ENCODE measurements at places on chromosomes 1 and 21. TPM values are rescaled to one million over a fixed set of nuclear protein-coding genes. Genes with fewer than 3 reads are reported as not detected.

GRCh38 chr1:115282807-115283208, 55.2 kb downstream of the NGF start:
- DNase-seq, result peak; percentile 71

DNA sequence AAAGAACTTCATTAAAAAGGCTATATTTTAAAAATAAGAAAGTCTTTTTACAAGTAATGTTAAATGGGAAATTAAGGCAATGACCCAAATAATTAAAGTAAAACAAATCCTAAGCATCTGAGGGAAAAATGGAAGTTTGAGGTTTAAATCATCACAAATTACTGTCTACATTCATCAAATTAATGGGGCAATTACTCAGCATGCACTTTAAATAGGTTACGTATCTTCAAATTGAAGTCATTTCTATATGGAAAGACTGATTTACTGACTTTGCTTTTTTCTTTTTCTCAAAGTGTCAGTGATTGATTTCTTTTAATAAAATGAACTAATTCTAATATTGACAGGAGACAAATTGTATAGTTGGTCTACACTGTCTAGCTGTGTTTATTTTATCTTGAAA, 1452.3 kb downstream of the NCAM2 start:
- no peak for DNase-seq

DNA sequence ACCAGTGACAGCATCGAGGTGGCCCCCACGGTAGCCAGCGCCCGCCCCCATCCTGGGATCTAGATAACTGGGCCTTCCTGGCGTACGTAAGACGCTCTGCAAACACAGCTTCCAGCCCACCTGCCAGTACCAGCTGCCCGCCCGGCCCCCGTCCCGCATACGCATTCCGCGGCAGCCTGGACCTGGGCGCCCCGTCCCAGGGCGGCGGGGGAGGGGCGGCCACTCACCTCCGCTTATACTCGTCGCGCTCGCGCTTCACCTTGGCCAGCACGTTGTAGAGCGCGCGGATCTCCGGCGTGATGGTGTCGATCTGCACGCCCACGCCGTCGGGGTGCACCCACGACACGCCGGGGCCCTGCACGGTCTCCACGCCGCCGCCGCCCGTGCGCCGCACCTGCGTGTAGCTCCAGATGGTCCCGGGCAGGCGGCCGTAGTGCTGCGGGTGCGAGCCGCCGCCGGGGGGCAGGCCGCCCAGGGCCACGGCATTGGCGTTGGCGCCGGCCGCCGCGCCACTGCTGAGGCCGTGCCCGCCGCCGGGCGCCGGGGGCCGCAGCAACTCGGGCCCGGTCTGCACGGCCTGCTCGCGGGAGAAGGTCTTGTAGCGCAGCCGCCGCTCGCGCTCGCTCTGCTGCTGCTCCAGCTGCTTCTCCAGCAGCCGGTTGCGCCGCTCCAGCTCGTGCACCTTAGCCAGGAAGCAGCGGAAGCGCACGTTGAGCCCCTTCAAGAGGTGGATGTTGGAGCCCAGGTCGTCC, 859 bp downstream of the IFFO2 start:
- DNase-seq, result peak; percentile 80

GRCh38 chr1:204960306-204961125, 82.5 kb upstream of the CNTN2 start:
- no peak for DNase-seq

- no peak for DNase-seq
Observed at GRCh38 chr1:47953661-47954060, 43.5 kb downstream of the TRABD2B start.

DNA sequence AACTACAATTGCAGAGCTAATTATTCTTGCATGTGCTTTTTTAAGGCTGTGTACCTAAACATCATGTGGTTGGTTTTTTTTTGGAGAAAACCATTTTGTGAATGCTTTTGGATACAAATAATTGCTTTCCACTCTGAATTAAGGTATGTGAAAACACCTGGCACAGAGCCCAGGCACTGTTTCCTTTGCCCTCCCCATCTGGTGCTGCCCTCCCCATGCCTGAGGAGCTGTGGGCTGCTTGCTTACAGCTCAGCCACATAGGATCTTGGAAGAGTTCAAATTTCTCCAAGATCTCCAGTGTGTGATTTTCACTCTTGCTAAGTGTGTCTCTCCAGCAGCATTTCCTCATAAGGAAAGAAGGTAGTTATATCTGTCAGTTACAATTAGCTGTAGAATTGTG, 27.8 kb downstream of the DNM3 start:
- no peak for DNase-seq

DNA sequence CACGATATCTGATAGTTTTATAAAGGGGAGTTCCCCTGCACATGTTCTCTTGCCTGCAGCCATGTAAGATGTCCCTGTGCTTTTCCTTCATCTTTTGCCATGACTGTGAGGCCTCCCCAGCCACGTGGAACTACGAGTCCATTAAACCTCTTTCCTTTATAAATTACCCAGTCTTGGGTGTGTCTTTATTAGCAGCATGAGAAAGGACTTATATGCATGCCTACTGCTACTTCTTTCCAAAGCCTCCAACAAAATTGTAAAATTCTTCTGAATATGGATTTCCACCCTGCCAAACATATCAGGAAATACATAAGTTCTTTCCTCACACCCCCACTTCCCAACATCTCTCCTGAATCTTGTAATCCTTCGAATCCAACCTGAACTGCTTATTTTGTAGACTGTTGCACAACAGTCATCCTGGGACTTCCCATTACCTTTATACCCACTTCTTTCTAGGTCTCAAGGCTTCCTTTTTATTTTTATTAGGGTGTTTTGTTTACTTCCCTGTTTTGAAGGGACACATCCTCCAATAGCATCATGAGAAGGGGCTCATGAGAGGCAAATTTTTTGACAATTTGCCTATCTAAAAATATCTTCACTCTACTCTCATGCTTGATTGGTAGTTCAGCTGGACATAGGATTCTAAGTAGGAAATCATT, 67.5 kb upstream of the MUTYH start:
- DNase-seq, result no peak

- DNase-seq, result no peak
Observed at GRCh38 chr1:115060501-115060900, 28.8 kb downstream of the TSPAN2 start.

EXTL1 gene
- not detected for total RNA-seq

DNA sequence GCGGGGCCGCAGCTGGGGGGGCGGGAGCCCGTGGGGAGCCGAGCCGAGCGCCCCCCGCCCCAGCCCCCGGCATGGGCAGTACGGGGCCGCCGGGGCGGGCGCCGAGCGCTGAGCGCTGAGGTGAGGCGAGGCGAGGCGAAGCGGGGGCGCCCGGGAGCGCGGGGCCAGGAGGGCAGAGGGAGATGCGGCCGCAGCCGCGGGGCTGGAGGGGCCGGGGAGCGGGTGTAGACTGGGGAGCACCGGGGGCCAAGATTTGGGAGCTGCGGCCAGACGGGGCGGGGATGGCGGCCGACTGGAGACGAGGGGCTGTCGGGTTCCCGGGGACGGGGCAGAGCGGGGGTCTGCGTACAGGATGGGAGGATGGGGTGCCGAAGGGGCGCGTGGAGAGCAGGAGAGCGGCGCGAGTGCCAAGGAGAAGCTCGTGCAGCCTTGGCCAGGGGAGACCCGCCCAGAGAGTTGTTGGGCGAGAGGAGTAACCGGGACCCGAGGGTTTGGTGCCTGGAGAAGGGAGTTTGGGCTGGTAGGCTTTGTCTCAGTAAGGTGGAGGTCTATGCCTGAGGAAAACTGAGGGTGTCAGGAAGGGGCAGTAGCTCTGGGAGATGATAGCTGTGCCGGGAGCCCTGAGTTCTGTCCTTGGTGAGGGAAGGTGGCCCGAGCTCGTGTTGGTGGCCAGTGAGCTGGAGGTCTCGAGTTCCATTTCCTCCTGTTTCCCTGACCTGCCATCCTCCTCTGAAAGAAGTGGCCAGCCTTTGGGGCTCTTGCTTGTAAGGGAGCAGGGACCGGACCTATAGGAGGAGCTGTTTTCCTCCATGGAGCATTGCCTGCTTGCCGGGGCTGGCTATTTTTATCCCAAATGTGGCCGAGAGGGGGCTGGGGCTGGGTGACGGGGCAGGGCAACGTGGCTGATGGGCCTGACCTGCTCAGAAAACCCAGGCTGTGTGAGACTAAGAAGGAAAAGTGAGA, 539 bp downstream of the ATP8B2 start:
- no peak for DNase-seq

GRCh38 chr1:58047265-58047858, 499.2 kb downstream of the OMA1 start:
- DNase-seq, result peak; percentile 31

ANGPTL3 gene
- total RNA-seq, result not detected

SGIP1 gene
- 7.3 TPM for total RNA-seq

DNA sequence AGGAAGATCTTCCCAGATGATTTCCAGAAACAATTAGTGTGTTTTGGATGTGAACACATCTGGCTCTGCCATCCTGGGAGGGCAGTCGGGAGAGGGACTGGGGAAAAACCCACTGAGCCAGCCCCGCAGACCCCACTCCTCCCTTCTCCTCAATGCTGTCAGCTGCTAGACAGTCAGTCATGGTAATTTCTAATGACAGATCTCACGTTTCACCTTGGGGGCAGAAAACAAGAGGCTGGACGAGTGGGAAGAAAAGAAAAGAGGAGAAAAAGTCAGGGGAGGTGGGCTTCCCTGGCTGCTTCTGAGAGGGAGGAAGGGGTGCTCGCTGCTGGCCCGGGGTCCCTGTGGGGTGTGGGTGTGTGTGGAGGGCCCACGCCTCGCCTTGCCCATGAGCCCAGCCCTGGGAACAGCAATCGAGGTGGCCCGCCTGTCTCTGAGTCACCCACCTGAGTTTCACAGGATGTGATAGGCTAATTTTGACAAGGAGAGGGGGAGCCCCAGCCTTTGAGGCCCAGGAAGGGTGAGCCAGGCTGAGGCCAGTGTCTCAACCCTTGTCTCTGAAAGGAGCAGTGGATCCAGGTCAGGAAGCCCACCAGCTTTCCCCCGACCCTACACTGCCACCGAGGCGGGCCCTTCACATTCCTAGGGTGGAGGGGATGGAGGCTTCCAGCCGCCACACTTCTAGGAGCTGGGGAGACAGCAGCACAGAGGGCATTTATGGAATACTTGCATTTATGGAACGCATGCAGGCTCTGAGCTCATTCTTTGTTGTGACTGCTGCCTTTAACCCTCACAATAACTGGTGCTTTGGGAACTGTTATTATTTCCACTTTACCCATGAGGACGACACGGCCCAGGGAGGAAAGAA, 49.1 kb upstream of the IFNLR1 start:
- no peak for DNase-seq

GRCh38 chr1:202888221-202888530, 773 bp downstream of the RABIF start:
- DNase-seq, result no peak

CD244 gene
- total RNA-seq, result 0.96 TPM

DMRTA2 gene
- total RNA-seq, result not detected

WNT4 gene
- 4.5 TPM for total RNA-seq

- no peak for DNase-seq
Observed at GRCh38 chr21:39927304-39927886, 60.2 kb downstream of the PCP4 start.

SPRR3 gene
- not detected for total RNA-seq

GART gene
- total RNA-seq, result 57.2 TPM

GRCh38 chr1:81920245-81920740, 119.6 kb downstream of the ADGRL2 start:
- no peak for DNase-seq

MX1 gene
- 78.5 TPM for total RNA-seq

PHACTR4 gene
- total RNA-seq, result 62.3 TPM

STIL gene
- 9.6 TPM for total RNA-seq

HMCN1 gene
- 2.0 TPM for total RNA-seq

TCEA3 gene
- 125 TPM for total RNA-seq

DNA sequence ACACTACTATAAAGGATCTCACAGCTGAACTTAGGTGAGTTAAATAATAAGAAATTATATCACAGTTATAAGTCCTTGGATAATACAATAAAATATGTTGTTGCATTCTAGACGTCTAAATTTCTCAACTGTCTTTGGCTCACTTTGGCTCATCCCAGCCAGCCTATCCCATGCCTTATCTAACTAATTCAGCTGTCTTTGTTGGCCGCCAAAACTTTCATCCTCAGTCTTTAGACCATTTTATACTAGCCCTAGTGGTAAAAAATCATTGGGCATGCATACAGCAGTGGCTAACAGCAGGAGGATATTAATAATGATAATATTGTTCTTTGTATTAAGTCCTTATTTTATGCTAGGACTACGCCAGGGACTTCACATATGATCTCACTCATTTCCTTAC, 59.3 kb downstream of the CCDC18 start:
- DNase-seq, result no peak

DNA sequence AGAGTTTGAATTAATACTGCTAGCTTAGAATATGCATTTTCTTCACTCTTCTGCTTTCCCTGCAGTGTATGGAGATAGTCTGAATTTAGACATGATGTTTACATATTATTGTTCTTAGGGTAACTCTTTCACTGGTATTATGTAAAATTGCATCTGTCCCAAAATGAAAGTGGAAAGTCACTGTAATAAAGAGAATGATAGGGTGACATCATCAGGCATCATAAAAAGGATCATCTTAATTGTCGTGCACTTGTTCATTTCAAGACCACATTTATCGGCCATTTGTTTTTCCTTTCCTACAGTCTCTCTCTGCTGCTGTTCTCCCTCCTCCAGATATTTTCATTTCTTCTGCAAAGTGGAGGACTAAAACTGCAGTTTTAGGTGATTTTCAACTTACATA, 61.9 kb upstream of the ZNF281 start:
- no peak for DNase-seq

SPRR2B gene
- total RNA-seq, result not detected

GRCh38 chr1:24438423-24438901, 22.9 kb downstream of the NIPAL3 start:
- DNase-seq, result no peak

MRPL39 gene
- total RNA-seq, result 27.9 TPM

DNA sequence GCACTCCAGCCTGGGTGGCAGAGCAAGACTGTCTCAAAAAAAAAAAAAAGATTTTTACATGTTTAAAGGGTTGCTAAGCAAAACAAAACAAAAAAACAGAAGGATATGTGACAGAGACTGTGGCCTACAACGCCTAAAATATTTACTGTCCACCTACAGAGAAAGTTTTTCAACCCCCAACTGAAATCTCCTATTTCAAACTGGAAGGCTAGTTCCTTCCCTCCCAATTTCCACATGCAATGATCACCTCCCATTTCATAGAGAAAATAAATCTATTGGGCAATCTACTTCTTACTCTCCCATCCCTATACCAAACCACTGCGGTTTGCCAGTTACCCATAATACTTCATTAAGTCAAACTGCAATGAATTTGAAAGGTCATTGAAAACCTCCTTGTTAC, 74.2 kb downstream of the ST3GAL3 start:
- DNase-seq, result no peak

- no peak for DNase-seq
Observed at GRCh38 chr1:82388679-82389078, 587.9 kb downstream of the ADGRL2 start.

DNA sequence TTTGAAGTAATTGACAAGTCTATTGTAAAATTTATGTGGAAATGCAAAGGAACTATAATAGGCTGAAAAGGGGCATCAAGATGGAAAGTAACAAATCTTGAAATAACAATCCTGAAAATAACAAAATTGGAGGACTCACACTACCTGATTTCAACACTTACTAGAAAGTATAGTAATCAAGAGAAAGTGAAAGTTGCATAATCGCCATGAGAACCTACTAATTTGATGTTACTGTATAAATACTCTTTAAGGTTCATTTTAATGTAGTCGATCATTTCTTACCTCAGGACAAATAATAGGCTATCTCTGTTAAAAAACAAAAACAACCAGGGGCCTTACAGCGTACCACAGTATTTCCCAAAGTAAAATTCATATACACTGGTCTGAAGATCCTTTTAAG, 71.7 kb downstream of the EDEM3 start:
- DNase-seq, result no peak

HCN3 gene
- total RNA-seq, result 10.8 TPM

Measured in mucosa of descending colon (tissue), 3 donors.